ENCODE measurements at places on chromosomes 16 and 17. TPM values are rescaled to one million over a fixed set of nuclear protein-coding genes. Genes with fewer than 3 reads are reported as not detected.
A peak's percentile ranks its signal among the peaks of the same experiment; 100 is the strongest.

DNA sequence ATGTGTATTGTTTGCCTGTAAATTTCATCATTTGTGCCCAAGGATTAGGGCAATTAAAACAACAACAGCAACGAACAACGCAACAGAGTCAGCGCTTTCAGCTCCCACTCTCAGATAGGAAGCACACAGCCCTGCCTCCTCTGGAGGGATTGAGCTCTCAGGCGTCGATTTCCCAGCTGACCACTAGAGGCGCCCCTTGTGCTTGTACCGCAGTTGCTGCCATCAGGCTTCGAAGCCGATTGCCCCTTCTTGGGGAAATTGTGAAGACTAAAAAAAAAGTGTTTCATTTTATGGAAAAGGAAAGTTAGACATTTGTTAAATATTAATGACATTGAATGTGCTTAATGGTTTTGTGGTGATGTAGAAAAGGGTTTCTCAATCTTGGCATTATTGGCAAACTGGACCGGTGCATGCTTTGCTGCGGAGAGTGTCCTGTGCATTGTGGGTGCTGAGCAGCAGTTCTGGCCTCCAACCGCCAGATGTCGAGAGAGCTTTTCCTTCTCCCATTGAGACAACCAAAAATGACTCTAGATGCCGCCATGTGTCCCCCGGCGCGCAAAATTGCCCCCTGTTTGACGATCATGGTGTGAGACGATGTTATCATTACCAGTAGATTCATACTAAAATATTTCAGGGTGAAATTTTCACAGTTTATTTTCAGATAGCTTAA lies 650.4 kb upstream of the RBFOX1 start:
- DNase-seq: peak; percentile 16

DNA sequence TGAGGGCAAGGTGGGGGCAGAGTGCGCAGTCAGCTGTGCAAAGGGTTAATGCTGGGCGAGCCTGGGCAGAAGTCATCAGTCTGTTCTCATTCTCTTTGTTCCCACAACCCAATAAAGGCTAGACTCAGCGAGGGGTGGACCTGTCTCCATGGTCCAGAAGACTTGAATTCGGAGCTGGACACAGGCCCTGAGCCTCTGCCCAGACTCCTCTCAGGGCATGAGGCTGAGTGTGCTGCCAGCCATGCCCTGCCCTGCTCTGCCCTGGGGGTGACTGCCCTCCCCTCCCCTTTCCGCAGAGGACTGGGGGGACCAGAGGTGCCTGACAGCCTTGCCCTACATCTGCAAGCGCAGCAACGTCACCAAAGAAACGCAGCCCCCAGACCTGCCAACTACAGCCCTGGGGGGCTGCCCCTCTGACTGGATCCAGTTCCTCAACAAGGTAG lies 54.5 kb downstream of the MRC2 start:
- DNase-seq: no peak

DNA sequence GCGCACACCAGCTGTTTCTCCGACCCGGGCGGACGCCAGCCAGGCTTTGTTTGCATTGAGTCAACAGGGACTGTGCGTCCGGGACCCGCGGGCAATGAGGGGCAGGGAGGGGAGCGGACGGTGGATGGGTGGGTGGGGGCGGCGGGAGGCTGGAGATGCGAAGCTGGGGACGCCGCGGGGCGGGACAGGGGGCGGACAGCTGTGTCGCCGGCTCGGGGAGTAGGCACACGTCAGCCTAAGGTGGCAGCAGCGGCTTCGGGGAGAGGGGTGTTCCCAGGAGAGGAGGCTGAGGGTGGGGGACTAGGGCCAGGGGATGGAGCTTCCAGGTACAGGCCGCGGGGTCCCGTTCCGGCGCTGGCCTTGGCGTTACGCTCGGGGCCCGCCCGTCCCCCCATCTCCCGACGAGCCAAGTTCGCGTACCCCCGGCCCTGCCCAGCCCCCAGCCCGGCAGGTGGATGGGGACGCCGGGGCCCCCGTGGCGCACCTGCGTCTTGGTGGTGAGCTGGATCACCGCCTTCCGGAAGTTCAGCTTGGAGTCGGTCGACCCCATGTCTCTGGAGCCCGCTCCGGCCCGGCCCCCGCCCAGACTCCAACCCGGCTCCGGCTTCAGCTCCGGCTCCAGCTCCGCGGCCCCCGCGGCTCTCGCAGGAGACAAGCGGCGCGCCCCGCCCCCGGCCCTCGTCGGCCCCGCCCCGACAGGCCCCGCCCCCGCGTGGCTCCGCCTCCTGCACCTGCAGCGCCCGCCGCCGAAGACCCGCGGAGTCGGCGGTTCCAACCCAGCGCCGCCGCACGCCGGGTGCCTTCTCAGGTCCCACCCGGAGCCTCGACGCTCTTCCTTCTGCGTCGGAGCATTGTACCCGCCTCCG lies at the start of gene HID1:
Gene HID1 (minus strand): TSS at position 653 of the 866 bp plus-strand sequence. CDS start 103 bp downstream, at position 550.
- DNase-seq: peak; percentile 82

DNA sequence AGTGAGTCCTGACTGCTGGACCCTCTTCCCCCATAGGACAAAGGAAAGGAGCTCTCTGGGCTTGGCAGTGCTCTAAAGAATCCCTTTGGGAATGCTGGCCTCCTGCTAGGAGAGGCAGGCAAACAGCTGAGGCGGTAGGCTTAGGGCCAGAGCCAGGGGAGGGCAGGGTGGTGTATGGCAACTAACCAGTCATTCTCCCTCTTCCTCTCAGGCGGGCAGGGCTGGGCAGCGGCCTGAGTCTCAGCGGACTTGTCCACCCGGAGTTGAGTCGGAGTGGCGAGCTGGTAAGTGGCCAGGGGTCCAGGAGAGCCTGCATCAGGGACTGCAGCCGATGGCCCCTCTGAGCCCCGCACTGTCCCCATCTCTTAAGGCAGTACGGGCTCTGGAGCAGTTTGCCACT lies 4.4 kb downstream of the ACADVL start:
- no peak for DNase-seq

- DNase-seq: no peak
Measured at GRCh38 chr16:595094-595528, 5.2 kb downstream of the RAB40C start.

DNA sequence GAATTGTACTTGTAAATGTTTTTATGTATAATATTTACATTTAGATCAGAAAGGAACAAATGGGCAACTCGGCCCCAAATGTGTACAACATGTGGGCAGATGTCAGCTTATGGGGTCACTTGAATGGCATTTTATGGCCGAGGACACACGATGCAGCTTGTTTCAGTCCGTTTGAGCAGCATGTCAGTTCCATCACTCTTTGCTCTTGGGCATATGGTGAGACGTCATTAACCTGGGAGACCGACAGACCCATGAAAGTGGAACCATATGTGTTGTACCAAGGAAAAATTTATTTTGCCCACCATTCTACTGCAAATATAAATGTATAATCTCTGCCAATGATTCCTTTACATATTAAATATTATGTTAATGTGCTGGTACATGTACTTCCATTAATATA lies 561.9 kb upstream of the SOX9 start:
- no peak for DNase-seq

GRCh38 chr17:16406742-16407674 lies 8.4 kb upstream of the TRPV2 start:
- peak; percentile 18 for DNase-seq

DNA sequence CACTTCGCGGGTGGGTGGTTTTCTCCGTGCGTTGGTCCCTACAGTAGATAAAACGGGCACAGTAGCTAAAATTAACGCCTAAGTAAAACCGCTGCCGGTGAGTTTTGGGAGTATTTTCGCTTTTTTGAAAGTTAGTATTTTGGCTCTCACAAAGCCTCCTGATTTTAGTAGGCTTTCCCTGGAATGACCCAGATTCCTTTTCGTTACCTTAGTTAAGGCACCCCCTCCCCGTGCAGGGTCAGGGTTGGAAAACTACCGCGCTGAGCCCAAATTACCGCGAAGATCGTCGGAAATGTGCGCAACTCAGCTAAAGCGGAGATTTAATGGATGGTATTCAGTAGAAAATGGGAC lies 28.3 kb upstream of the ST6GALNAC1 start:
- DNase-seq: no peak

- no peak for DNase-seq
Measured at GRCh38 chr17:29102046-29102445, 59.1 kb downstream of the PIPOX start.

DNA sequence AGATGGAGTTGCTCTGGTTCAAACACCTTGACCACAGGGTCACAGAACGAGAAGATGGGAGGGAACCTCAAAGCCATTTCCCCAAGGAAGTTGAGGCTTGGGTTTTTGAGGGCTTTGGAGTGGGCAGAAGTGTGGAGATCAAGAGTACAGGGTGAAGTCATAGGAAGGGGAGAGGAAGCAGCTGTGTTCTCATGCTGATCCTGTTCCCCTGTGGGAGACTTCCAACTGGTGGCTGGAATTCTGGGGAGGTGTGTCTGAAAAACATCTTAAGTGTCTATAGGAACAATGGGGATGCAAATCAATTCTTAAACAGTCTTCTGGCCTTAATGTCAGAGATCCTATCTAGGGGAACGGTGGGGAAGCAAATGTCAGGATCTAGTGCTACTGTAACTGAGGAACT lies 38.8 kb upstream of the HSBP1 start:
- no peak for DNase-seq

DNA sequence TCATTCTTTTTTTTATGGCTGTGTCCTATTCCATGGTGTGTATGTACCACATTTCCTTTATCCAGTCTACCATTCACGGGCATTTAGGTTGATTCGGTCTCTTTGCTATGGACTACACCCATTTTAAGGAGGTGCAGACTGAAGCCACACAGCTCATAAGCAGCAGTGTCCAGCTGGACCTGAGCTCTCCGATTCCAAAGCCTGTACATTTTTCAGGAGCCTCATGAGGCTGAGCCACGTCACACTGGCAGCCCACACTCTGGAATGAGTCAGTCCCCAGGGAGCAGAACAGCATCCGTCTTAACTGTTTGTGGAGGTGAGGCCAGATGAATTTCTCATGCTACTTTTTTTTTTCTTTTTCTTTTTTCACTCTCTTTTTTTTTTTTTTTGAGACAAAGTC lies 116.1 kb downstream of the C16orf95 start:
- no peak for DNase-seq

- peak; percentile 62 for DNase-seq
Measured at GRCh38 chr17:80441133-80441578, 26.2 kb downstream of the ENDOV start.

GRCh38 chr16:5367951-5368350 lies 270.4 kb upstream of the EEF2KMT start:
- DNase-seq: no peak

DNA sequence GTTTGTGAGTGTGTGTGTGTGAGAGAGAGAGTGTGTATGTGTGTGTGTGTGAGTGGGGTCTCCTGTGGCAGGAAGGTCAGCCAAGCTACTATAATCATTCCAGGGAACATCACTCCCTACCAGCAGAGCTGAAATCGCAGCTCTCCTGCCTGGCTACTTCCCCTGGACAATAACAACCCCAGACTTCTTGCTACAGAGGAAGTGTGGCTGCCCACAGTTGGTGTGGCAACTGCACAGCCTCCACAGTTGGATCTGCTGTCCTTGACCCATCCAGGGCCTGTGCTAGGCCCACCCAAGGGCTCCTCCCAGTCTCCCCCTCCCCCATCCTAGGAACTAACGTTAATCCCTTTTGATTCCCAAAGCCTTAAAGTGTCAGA lies 1.5 kb downstream of the SLC13A5 start:
- DNase-seq: no peak

GRCh38 chr16:9351440-9351839 lies 260.0 kb downstream of the HAPSTR1 start:
- DNase-seq: no peak

GRCh38 chr17:69551212-69552010 lies 136.9 kb downstream of the MAP2K6 start:
- DNase-seq: no peak

GRCh38 chr17:80123791-80124190 lies 22.4 kb downstream of the GAA start:
- DNase-seq: no peak

- no peak for DNase-seq
Measured at GRCh38 chr17:16997514-16998429, 25.9 kb upstream of the TNFRSF13B start.

DNA sequence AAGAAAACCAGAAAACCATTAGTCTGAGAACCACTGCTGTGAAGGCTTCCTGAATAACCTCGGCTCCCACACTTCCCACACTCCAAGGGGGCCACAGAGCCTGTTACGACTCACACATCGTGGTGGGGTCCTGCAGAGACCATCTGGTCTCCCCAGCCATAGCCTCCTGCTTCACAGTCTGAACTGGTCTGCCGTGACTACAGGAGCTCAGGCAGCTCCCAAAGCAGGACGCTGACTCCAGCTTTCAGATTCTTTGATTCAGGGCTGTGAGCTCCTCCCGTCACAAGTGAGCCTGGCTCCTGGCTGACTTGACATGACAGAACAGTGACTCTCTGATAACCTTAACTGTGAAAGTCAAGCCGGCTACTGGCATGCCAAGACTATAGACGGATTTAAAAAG lies 37.8 kb downstream of the CYB5D2 start:
- DNase-seq: no peak

GRCh38 chr17:61413661-61414126 lies 14.1 kb downstream of the TBX2 start:
- no peak for DNase-seq

- DNase-seq: no peak
Measured at GRCh38 chr16:86680162-86680561, 101.8 kb downstream of the FOXL1 start.

GRCh38 chr16:14146445-14146844 lies 75.3 kb downstream of the MRTFB start:
- DNase-seq: no peak

DNA sequence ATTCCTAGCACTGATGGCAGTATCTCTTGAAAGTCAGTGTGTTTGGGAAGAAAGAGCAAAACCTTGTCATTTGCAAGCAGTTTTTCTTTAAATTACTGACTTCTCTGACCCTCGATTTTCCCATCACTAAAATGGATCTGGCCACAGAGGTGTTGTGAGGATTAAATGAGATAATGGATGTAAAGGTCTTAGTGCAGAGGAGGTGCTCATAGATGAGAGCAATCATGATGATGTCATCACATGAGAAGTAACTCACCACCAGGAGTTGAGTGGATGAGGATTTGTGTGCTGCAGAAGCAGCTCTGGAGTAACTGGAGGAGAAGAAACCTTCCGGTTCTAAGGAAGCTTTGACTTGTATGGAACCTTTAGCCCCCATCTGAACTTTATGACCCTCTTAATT lies 30.6 kb downstream of the PITPNM3 start:
- DNase-seq: no peak

- DNase-seq: no peak
Measured at GRCh38 chr16:30428055-30428454, 1.8 kb downstream of the DCTPP1 start.

GRCh38 chr17:45222289-45222995 lies 757 bp downstream of the FMNL1 start:
- peak; percentile 81 for DNase-seq

GRCh38 chr16:76162046-76162445 lies 115.2 kb upstream of the CNTNAP4 start:
- DNase-seq: no peak

The RAPGEFL1 gene
- total RNA-seq: 6.1 TPM

The USP43 gene
- total RNA-seq: 0.34 TPM

The AKTIP gene
- total RNA-seq: 27.1 TPM

The XYLT1 gene
- total RNA-seq: 6.8 TPM

The KRTAP4-5 gene
- not detected for total RNA-seq

The SMIM36 gene
- total RNA-seq: not detected

The ENPP7 gene
- 0.10 TPM for total RNA-seq

The STH gene
- not detected for total RNA-seq

The ADAD2 gene
- total RNA-seq: not detected

The FNDC8 gene
- total RNA-seq: not detected
